ENCODE measurements at places on chromosomes 4 and X.

DNA sequence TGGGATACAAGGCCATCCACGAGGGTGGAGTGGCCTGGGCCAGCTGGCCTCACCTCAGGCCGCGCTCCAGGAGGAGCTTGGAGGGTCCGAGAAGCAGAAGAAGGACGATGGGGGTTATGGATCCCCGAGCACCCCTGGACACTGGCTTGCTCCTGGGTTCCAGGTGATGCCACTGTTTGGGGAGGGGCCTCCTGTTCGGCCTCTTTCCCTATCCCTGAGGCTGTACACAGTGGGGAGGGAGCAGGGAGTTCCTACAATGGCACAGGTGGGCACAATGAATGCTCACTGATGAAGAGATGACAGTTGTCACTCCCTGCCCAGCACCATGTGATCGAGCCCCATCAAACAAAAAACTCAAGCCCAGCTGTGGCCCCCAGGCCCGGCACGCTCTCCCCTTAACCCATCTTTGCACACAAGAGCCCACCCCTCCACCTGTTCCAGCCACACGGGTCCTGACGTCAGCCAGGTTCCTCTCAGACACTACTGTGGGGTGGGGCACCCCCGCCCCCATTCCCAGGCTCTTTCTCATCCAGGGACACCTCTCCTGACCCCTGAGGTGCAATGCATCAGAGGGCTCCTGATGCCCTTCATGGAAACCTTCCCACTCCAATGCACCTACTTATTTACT is 70.3 kb downstream of the WFS1 start:
- no peak for DNase-seq

DNA sequence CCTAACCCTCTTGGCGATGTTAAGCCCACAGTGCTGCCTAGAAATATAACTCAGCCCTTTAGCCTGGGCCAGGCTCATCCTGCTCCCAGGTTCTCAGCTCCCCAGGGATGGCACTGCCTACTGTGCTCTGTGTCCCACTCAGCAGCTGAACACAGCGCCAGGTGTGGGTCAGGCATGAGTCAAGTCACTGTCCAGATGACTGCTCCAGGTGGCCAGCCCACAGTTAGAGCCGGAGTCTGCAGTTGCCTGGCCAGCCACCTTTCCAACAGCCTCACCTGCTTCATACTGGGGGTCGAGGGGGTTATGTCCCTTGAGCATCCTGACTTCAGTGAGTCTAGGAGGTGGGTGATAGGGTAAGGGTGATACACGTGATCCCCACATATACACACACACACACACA is 48.4 kb downstream of the TBC1D14 start:
- DNase-seq = no peak

DNA sequence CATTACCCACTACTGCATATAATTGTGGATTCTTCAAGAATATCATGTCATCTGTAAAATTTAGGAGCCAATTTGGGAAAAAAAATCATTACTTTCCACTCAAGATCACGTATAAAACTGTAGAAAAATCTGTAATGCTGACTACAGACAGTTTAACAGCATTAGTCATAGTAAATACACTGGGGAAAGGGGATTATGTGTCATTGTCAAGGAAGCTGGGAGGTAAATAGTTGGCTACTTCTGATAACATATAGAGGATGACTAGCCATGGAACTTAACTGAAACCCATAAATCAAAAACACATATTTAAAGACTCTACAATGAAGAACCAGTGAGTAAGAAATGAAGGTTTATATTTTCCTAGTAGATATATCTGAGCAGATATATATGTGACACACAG is 1666.4 kb upstream of the IGFBP7 start:
- DNase-seq = no peak

GRCh38 chr4:189823591-189823990 is 117.1 kb upstream of the FRG1 start:
- peak; percentile 31 for DNase-seq

GRCh38 chrX:68895341-68895755 is 66.5 kb downstream of the EFNB1 start:
- peak; percentile 20 for DNase-seq
